ENCODE measurements at places on chromosomes 1 and 21.
A peak's percentile ranks its signal among the peaks of the same experiment; 100 is the strongest.

- DNase-seq = peak; percentile 91
These were observed 42.6 kb upstream of the PTGS2 start for GRCh38 chr1:186722711-186723309.

GRCh38 chr1:77310924-77311323, 29.1 kb downstream of the AK5 start:
- DNase-seq = no peak

DNA sequence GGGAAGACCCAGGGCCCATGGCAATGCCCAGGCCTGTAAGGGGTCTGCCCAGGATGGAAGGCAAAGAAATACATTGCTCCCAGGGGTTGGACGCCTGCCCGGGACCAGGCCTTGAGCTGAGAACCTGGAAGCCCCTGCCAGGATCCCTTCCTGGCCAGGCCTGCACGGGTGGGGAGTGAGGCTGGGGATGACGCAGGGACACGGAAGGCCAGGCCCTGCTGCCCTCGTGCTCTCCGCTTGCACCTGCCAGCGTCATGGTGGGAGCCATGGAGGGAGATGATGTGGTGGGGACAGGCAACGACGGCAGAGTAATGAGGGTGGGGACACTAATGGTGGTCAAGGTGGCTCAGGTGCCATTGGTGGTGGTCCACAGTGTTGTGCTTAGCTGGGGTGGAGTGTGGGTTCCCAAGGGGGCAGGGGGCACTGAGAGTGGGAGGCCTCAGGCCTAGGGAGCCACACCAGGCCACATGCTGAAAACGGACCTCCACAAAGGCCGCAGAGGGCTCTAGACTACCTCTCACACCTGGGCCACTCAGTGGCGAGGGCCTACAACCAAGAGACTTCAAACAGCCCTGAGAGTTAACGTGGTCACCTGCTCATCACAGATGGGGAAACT, 4.3 kb downstream of the HES3 start:
- DNase-seq = no peak

DNA sequence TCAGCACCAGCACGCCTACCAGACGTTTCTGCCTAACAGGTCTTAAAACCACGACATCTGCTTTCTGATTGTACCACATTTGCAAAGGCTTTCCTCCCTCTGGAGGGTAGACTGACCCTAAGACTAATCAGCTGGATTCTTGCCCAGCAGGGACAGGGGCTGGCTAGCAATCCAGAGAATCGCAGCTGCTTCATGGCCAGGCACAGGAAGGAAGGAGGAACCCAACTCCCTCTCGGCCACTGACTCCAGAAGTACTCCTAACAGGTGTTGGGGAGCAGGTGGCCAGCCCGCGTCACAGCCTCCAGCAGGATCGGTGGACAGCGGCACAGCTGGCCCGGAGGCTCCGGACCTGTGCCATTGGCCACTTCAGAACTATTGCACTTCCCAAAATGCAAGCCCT, 180.8 kb downstream of the NPHP4 start:
- no peak for DNase-seq

DNA sequence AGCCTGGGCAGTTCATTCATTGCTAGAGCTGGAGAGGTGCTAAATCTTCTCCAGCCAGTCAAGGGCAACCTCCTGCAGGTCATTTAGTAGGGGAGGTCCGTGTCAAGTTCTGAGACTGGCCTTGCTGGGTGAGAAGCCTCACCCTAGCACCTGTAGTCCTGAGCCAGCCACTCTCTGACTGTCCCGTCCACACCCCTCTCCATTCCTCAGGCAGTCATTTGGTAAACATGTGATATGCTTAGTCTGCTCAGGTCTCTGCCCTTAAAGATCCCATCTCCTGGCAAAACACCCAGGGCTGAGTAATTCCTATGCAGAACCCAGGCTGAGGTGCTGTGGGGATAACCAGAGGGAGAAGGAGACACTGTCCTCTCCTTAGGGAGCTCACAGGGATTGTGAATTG, 13.7 kb upstream of the IGFN1 start:
- DNase-seq = no peak

- DNase-seq = no peak
These were observed 468.2 kb downstream of the MATN1 start for GRCh38 chr1:30255111-30255724.

DNA sequence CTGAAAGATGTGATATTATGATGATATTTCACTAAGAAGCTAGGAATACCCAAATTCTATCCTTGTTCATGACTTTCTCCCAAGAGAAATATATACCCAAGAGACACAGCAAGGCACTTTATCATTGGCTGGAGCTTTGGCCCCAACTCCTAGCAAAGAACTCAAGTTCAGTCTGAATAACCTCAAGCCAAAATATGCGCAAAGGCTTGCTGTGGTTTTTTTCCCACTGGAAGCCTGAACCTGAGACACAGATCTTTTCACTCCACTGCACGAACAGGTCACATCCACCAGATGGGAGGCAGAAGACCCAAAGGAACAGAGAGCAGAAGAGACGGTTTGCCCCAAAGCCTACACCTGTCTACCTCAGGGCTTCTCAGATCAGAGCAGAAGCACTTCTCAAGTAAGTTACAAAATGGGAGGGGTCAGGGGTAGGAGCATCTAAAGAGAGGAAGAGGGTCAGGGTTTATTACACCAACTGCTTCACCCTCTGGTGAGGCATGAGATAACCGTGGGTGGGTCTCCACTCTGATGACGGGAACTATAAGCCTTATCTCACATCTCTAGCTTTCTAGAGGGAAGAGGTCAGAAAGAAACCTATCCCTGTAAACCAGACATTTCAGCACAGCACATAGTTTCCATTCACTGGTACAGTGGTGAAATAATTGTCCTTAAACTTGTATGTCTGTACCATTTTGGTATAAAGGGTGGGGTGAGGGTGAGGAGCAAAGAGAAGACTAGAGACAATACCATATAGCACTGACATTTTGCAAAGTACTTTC, 17.1 kb upstream of the CDC42BPA start:
- peak; percentile 87 for DNase-seq

- no peak for DNase-seq
These were observed 108.7 kb upstream of the DUSP10 start for GRCh38 chr1:221850470-221851187.

DNA sequence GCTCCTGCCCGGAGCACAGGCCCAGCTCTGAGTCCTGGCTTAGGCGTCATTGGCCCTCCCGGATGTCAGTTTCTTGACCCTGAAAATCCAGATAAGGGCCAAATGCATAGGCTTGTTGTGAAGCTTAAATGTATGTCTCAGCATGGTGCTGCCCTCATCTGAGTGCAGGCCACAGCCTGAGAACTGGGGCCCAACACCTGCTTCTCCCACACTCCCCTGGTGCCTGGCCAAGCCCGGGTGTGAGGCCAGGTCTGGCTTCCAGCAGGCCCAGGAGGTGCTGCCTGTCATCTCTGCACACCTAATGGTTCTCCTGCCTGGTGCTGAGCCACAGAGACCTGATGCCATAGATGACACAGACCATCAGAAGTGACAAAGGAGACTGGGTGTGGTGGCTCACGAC, 14.0 kb downstream of the MX2 start:
- no peak for DNase-seq

DNA sequence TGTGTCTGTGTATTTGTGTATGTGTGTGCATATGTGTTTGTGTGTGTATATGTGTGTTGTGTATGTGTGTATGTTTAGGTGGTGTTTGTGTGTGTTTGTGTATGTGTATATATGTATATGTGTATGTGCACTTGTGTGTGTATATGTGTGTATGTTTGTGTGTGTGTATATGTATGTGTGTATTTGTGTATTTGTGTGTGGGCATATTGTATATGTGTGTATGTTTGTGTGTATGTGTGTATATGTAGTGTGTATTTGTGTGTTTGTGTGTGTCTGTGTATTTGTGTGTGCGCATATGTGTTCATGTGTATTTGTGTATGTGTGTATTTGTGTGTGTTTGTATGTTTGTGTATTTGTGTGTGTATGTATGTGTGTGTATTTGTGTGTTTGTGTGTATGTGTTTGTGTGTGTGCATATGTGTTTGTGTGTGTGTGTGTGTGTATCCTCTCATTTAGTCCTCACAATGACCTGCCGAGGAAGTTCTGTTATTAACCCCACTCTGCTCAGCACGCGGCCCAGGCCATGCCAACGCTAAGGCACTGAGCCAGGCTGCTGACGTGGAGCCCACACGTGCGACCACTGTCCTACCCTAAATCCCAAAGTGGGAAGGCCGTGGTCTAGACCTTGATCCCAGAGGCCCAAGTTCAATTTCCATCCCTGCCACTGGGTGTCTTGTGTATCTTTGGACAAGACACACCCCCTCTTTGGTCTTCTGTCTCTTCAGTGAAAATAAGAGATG, 43.2 kb upstream of the TMEM51 start:
- no peak for DNase-seq

- DNase-seq = peak; percentile 27
These were observed 115.8 kb upstream of the ZRANB2 start for GRCh38 chr1:71196685-71197084.

DNA sequence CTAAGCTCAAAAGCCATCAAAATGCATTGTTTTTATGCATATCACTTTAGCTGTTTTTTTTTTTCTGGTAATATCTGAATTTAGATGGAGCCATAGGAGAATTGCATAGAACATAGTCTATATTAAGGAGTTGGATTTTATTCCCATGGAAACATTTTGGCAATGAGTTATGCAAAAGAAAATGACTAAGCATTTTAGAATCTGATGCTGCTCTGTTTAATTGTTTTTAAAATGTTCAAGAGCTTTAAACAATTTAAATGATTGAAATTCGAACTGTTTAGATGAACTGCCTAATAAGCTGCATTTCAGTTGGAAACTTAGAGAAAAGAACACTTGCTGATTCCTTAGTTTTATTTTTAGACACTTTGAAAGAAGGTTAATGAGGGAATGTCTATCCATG, 1531.5 kb upstream of the B3GALT2 start:
- DNase-seq = no peak

DNA sequence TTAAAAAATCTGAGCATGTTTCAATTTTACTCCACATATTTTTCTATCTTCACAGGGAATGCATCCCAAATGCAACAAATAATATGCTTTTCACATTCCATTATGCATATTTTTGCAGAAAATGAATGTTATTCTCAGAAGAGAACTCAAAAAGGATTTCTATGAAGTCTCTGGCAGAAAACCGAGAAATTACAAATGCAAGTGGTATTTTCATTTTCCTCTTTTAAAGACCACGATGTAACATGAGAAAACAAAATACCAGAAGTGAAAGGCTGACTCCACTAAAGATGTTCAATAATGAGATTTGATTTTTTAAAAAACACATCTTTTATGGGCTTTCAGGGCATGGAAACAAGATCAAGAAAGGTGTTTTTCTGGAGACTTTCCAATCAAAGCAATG, 5.0 kb upstream of the PDC start:
- no peak for DNase-seq

GRCh38 chr1:184101141-184101540, 49.6 kb downstream of the TSEN15 start:
- DNase-seq = no peak

DNA sequence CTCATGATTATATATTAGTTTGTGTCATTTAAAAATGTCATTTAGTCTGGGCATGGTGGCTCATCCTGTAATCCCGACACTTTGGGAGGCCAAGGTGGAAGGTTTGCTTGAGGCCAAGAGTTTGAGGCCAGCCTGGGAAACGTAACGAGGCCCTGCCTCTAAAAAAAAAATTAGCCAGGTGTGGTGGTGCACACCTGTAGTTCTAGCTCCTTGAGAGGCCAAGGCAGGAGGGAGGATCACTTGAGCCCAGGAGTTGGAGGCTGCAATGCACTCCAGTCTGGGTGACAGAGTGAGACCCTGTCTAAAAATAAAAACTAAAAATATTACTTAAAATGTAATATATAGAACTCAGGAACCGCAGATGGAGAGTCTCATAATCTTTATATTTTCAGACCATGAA, 34.6 kb downstream of the RUNX3 start:
- DNase-seq = no peak

DNA sequence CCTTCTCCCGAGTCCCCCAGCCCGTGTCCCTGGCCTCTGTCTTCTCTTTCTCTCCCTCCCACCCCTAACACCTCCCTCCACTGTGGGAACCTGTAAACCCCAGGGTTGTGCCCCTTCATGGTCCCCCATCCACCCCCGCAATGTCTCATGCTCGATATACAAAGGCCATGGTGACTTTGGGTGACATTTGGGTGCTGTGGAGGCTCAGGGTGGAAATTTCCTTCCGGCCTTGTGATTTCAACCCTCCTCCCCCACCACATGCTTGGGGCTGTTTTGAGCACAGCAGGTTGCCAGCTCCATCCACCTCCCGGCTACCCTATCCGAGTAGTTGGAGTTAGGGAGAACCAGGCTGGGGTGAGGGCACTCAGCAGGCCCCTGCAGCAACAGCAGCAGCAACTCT, 25.7 kb upstream of the VPS13D start:
- no peak for DNase-seq

GRCh38 chr1:185681034-185681633, 53.1 kb upstream of the HMCN1 start:
- peak; percentile 85 for DNase-seq

GRCh38 chr1:6962478-6962995, 177.3 kb downstream of the CAMTA1 start:
- DNase-seq = peak; percentile 64

GRCh38 chr1:61084491-61085031, 2.2 kb downstream of the NFIA start:
- peak; percentile 43 for DNase-seq

- no peak for DNase-seq
These were observed 33.1 kb downstream of the LPAR3 start for GRCh38 chr1:84859866-84860265.

GRCh38 chr1:222757646-222758268, 20.8 kb downstream of the FAM177B start:
- no peak for DNase-seq

DNA sequence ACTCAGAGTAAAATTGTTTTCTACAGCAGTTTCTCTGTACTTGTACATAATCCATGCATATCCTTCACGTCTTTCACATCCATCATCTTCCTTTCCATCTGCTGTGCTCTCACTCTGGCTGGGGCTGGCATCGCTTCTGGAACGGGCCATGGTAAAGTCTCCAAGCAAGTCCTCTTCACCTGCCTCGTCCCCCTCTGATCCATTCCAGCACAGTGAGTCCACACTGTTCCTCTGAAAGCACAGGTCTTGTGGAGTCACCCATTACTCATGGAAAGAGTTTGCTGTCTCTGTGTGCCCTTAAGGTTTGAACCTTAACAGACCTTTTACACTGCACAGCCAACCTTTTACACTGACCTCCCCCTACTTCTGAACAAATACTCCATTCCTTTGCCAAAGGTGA, 313.6 kb downstream of the ASTN1 start:
- DNase-seq = no peak

- DNase-seq = peak; percentile 79
These were observed 10.9 kb downstream of the SMAP2 start for GRCh38 chr1:40384413-40384762.

GRCh38 chr1:66626261-66626660, 92.3 kb downstream of the SGIP1 start:
- no peak for DNase-seq

- DNase-seq = no peak
These were observed 22.3 kb upstream of the PEX19 start for GRCh38 chr1:160307118-160307791.

GRCh38 chr1:21278860-21279845, 11.1 kb downstream of the ECE1 start:
- no peak for DNase-seq

DNA sequence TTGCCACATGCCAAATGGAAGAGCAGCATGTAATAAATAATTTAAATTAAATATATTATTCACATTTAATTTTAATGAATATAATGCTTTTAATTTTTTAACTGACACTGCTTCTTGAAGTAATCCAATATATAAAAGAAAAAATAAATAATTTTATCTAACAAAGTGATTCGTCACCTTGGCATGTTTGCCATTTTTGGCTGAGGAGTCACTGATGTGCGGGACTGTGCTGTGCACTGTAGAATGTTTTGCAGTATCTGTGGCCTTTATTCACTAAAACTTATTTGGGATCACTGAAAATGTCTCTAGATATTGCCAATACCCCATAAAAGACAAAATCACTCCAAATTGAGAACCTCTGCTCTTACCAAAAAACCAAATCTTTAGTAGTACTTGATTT, 807.8 kb downstream of the BRINP3 start:
- no peak for DNase-seq

All from hematopoietic multipotent progenitor cell treated with erythropoietin and hydrocortisone succinate and interleukin-3 and kit ligand, for 6 days (in vitro differentiated cells).